Stomach (tissue), 19 donors: ENCODE measurements at places on chromosomes 12 and 14.

GRCh38 chr12:6833189-6833890 is 5.1 kb downstream of the P3H3 start:
- no peaks in the 10 kb centered on the region for H3K27me3 ChIP-seq
- no peak for DNase-seq
- peaks cover 13% of the 10 kb centered on the region for H3K4me1 ChIP-seq

- no peak overlapping the region for H3K4me3 ChIP-seq
- H3K27me3 ChIP-seq: no peaks in the 10 kb centered on the region
- H3K4me1 ChIP-seq: no peaks in the 10 kb centered on the region
- no peak for DNase-seq
- no peak overlapping the region for H3K27ac ChIP-seq
Observed at GRCh38 chr14:102882226-102882906, 40.1 kb upstream of the AMN start.

DNA sequence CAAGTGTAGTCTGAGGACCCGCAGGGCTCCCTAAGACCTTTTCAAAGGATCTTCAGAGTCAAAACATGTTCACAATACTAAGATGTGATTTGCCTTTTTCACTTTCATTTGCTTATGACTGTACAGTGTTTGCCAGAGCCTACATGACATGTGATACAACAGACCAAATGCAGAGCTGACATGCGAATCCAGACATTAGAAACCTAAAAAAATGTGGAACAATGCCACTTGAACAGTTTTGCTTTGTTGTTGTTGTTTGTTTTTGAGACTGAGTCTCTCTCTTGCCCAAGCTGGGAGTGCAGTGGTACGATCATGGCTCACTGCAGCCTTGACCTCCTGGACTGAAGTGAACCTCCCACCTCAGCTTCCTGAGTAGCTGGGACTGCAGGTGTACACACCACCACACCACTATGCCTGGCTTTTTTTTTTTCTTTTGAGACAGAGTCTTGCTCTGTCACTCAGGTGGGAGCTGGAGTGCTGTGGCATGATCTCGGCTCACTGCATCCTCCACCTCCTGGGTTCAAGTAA is 5.3 kb upstream of the RAB35 start:
- no peak overlapping the region for H3K27ac ChIP-seq
- H3K4me3 ChIP-seq: no peak overlapping the region
- no peaks in the 10 kb centered on the region for H3K27me3 ChIP-seq
- H3K36me3 ChIP-seq: peaks cover 9% of the 10 kb centered on the region
- H3K4me1 ChIP-seq: peaks cover 20% of the 10 kb centered on the region

DNA sequence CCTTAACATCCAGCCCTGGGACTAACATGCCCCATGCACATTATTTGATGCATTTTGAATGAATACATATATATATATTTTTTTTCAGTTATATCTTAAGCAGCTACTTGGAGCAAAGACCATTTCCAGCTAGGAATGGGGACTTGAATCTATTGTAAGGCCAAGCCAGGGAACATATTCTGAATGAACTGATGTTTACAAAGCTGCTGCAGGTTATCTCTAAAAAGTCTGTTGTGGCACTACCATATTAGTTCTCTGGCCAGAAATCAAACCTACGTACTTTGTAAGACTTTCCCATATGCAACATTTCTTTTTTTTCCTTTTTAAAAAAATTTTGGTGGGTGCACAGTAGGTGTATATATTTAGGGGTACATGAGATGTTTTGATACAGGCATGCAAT is 43.4 kb downstream of the PELI2 start:
- no peaks in the 10 kb centered on the region for H3K36me3 ChIP-seq
- no peaks in the 10 kb centered on the region for H3K4me1 ChIP-seq
- no peaks in the 10 kb centered on the region for H3K27me3 ChIP-seq
- no peak overlapping the region for H3K4me3 ChIP-seq

- peaks cover 8% of the 10 kb centered on the region for H3K4me1 ChIP-seq
- no peak for DNase-seq
- no peak overlapping the region for H3K27ac ChIP-seq
- no peaks in the 10 kb centered on the region for H3K36me3 ChIP-seq
- no peak overlapping the region for H3K4me3 ChIP-seq
- H3K27me3 ChIP-seq: no peaks in the 10 kb centered on the region
Observed at GRCh38 chr14:69987406-69988121, 108.3 kb downstream of the SMOC1 start.

GRCh38 chr12:40971911-40972310 is 216.2 kb upstream of the PDZRN4 start:
- H3K27me3 ChIP-seq: no peaks in the 10 kb centered on the region
- H3K36me3 ChIP-seq: no peaks in the 10 kb centered on the region
- no peak overlapping the region for H3K27ac ChIP-seq
- H3K4me1 ChIP-seq: no peaks in the 10 kb centered on the region
- no peak overlapping the region for H3K4me3 ChIP-seq
- no peak for DNase-seq

DNA sequence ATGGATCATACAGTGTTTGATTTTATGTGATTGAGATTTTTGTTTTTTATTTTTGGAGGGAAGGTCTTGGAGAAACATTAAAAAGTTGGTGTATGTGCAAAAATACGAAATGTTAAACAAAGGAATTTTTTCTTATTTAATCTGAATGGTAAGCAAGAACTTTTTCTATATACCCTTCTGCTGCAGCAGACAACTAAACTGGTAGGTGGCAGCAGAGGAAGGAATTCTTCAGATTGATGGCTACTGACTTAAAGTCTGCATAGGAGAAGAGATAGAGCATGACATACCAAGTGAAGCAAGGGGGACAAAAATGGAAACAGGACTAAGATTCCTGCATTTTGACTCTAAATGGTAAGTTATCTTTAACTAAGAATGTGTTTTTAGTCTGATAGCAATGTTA is 42.0 kb upstream of the A2ML1 start:
- no peaks in the 10 kb centered on the region for H3K4me1 ChIP-seq
- H3K27me3 ChIP-seq: no peaks in the 10 kb centered on the region
- H3K4me3 ChIP-seq: no peak overlapping the region

DNA sequence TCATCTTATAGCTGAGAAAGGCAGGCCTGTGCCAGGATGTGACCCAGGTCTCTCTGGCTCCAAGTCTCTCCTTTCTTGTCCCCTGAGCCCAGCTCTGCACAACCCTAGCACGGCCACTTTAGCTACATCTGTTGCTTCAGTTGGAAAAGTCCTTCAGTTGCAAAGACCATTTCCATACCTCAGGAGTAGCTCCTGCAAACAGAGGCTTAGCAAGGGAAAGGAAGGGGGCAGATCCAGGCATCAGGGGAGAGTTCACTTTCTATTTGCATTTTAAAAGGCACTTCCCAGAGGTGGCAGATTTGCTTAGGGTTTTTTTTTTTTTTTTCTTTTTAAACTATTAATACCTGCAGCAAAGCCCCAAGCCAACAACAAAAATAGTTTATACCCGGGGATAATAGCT is 3.0 kb upstream of the PITPNM2 start:
- H3K4me1 ChIP-seq: peaks cover 27% of the 10 kb centered on the region
- H3K4me3 ChIP-seq: no peak overlapping the region
- no peak overlapping the region for H3K27ac ChIP-seq
- DNase-seq: no peak

DNA sequence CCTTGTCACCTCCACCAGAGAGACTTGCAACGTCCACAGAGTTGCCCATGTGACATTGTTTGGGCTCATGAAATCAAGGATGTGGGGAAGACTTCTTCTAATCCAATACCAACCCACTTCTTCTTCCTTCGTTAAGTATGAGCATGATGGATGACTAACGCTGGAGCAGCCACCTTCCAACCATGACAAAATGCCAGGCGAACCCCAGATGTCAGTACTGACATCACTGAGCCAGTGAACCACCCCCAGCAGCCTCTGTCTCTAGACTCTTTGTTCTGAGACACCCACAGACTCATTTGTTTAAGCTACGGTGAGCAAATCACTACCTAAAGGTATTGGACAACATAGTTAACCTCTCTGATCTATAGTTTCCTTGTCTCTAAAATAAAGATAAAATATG is 123.7 kb downstream of the GRIN2B start:
- no peak overlapping the region for H3K4me3 ChIP-seq
- H3K4me1 ChIP-seq: no peaks in the 10 kb centered on the region
- no peaks in the 10 kb centered on the region for H3K36me3 ChIP-seq
- no peaks in the 10 kb centered on the region for H3K27me3 ChIP-seq

- no peak overlapping the region for H3K27ac ChIP-seq
- H3K4me1 ChIP-seq: peaks cover 24% of the 10 kb centered on the region
- H3K4me3 ChIP-seq: no peak overlapping the region
- H3K27me3 ChIP-seq: no peaks in the 10 kb centered on the region
- no peaks in the 10 kb centered on the region for H3K36me3 ChIP-seq
Observed at GRCh38 chr12:15708396-15709076, 80.7 kb downstream of the EPS8 start.

DNA sequence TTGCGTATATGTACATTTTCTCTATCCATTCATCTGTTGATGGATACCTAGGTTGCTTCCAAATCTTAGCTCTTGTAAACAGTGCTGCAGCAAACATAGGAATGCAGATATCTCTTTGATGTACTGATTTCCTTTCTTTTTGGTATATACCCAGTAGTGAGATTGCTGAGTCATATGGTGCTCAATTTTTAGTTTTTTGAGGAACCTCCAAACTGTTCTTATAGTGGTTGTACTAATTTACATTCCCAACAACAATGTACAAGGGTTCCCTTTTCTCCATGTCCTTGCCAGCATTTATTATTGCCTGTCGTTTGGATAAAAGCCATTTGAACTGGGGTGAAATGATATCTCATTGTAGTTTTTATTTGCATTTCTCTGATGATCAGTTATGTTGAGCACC is 44.3 kb downstream of the PELI2 start:
- no peak for DNase-seq
- H3K4me1 ChIP-seq: peaks cover 3% of the 10 kb centered on the region
- no peak overlapping the region for H3K27ac ChIP-seq
- no peaks in the 10 kb centered on the region for H3K36me3 ChIP-seq
- no peak overlapping the region for H3K4me3 ChIP-seq

DNA sequence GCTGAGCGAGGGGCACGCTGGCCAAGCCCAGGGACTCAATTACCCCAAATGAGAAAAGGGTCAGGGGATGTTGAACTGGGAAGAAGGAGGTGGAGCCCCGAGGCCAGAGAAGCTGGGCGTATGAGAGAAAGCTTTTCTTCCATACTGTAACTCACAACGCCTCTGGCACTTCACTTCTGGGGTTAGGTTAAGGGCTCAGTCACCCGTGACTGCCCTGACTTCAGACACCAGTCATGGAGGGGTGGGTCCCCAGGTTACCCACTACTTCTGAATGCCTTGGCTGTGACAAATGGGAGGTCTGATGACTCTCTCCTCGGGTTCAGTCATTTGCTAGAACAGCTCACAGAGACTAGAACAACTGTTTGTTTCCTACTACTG is 5.5 kb upstream of the GPR132 start:
- DNase-seq: no peak
- H3K27me3 ChIP-seq: peaks cover 27% of the 10 kb centered on the region
- H3K4me3 ChIP-seq: no peak overlapping the region
- H3K4me1 ChIP-seq: peaks cover 15% of the 10 kb centered on the region
- no peaks in the 10 kb centered on the region for H3K36me3 ChIP-seq
- peak overlapping the region; percentile 33 for H3K27ac ChIP-seq

DNA sequence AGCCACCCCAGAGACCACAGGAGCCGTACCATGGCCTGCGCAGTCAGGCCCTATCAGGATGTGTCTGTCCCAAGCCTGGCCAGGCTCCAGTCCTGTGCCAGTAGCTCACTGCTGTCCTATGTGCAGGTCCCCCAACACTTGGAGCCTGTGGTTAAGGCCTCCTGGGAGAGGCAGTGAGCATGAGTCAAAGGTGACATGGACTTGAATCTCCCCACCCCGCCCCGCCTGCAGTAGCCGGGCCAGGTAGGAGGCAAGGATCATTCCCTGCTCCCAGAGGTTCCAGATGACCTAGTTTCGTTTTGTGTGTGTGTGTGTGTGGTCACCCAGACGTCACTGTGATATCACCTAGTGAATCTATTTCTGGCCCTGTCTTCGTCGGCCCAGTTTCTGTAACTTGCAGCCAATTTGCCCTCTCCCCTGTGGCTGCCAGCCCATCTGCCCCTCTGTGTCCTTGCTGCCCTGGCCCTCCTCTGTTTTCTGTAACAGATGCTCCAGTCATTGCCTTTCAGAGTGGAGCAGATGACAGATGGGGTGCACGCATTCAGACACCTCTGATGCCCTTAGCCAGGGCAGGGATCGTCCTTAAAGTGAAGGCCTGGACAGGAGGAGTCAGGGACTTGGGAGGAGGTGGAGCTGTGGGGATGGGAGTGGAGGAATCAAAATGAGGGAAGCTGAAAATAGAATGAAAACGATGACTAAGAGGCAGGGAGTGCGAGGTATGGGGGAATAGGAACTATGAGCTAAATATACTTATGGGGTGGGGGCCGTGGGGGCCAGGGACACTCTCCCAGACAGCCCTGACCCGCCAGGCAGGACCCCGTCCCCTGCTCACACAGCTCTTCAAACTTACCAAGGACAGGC is 37.4 kb downstream of the SLC6A12 start:
- peaks cover 20% of the 10 kb centered on the region for H3K27me3 ChIP-seq
- H3K36me3 ChIP-seq: no peaks in the 10 kb centered on the region
- H3K4me1 ChIP-seq: no peaks in the 10 kb centered on the region
- peak; percentile 56 for DNase-seq
- no peak overlapping the region for H3K4me3 ChIP-seq

DNA sequence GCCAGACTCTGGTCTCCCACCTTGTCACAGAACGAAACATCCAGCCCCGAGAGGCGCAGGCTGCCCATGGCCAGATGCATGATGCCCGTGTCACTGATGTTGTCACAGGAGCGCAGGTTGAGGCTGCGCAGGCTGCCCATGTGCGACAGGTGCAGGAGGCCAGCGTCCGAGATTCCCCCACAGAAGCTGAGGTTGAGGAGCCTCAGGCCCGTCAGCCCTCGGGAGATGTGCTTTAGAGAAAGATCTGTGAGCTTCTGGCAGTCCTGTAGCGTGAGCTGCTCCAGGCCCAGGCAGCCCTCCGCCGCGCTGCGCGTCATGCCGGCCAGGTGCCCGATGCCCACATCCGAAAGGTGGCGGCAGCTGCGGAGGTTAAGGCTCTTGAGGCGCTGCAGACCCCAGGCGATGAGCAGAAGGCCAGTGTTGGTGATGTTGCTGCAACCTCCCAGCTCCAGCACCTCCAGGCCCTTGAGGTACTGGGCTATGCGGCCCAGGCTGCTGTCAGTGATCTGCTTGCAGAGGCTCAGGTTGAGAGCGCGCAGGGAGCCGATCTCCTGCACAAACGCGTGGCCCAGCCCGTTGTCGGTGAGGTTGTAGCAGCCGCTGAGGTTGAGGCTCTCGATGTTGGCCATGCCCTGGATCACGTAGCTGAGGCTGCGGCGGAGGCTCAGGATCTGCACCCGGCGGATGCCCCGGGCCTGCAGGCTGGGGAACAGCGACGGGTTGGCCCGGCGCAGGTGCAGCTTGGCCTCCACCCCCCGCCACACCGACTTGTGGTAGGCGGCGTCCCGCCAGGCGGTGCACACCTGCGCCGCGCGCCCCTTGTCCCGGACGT is 991 bp downstream of the FBXL14 start:
- no peaks in the 10 kb centered on the region for H3K36me3 ChIP-seq
- H3K27ac ChIP-seq: peak overlapping the region; percentile 93
- H3K27me3 ChIP-seq: no peaks in the 10 kb centered on the region
- peaks cover 66% of the 10 kb centered on the region for H3K4me1 ChIP-seq
